ENCODE measurements at places on chromosomes 5 and 9.
A peak's percentile ranks its signal among the peaks of the same experiment; 100 is the strongest.

DNA sequence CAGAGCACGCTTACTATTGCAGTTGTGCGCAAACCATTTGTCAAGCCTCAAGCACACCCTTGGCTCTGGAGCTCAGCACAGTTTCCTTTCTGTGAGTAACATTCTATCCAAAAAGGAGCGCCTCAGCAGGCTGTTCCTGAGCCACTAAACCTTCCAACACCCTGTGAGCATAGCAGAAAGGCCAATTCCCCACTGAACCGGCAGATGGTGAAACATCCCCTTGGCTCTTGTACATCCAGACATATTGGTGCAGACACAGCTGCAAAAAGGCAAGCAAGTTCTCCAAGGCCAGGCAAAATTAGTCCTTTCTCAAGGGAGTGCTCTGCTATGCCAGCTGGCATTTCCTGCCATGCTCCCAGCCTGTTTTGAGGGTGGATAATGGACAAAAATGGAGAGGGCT is 44.1 kb upstream of the CEMIP2 start:
- no peak overlapping the region for H3K27ac ChIP-seq
- H3K4me3 ChIP-seq, result no peak overlapping the region
- H3K36me3 ChIP-seq, result no peaks in the 10 kb centered on the region
- DNase-seq, result no peak
- H3K27me3 ChIP-seq, result no peaks in the 10 kb centered on the region
- no peaks in the 10 kb centered on the region for H3K4me1 ChIP-seq

DNA sequence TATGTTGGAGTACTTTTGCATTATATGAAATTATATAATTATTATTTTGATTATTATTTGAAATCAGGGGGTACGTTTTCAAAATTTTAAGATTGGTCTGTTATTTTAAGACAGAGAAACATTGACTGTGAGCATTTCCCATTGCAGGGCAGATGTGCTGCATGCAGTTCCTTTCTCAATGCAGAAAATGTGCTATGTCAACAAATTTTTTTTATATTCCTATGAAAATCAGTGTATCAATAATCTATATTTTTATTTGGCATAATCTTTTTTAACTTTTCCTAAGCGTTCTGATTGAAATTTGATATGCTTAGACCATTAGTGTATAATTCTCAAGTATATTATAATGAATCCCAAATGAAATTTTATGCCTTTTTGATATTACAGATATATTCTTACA is 41.8 kb upstream of the LRRC70 start:
- no peaks in the 10 kb centered on the region for H3K27me3 ChIP-seq
- no peak overlapping the region for H3K4me3 ChIP-seq
- peaks cover 13% of the 10 kb centered on the region for H3K36me3 ChIP-seq
- H3K27ac ChIP-seq, result no peak overlapping the region
- no peaks in the 10 kb centered on the region for H3K4me1 ChIP-seq

GRCh38 chr9:104987743-104988142 is 59.8 kb upstream of the ABCA1 start:
- H3K27ac ChIP-seq, result no peak overlapping the region
- DNase-seq, result no peak
- peaks cover 33% of the 10 kb centered on the region for H3K4me1 ChIP-seq
- no peaks in the 10 kb centered on the region for H3K36me3 ChIP-seq
- no peak overlapping the region for H3K4me3 ChIP-seq

- no peaks in the 10 kb centered on the region for H3K4me1 ChIP-seq
- H3K4me3 ChIP-seq, result peak overlapping the region; percentile 69
- H3K36me3 ChIP-seq, result no peaks in the 10 kb centered on the region
- peak overlapping the region; percentile 65 for H3K27ac ChIP-seq
Measured at GRCh38 chr9:98193336-98193944, 1.0 kb upstream of the CORO2A start.

DNA sequence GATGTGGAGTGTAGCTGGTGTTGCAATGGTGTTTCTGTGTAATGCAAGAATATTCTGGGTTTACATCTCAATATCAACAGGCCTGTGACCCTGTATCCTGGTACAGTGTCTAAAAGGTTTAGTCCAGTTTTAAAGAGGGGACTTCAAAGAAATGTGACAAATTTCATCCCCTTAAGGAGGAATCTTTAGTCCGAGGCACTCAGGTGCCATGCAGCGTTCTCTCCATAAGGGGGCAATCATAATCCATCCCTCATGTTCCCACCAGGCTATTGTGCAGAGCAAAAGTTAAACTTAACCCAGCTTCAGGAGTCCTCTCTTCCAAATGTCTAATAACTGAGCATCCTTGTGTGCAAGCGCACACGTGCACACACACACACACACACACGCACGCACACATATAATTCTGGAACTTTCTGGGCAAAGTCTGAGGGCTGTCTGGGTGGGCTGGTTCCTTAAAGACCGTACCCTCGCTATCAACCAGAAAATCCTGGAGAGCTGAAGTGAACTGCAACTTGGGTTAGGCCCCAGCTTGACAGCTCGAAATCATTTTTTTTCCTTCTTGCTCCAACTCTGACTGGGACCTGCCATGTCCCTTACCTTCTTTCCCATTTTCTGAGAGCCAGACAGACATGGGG is 46.0 kb downstream of the CRB2 start:
- no peak overlapping the region for H3K4me3 ChIP-seq
- H3K36me3 ChIP-seq, result peaks cover 3% of the 10 kb centered on the region
- no peaks in the 10 kb centered on the region for H3K27me3 ChIP-seq

GRCh38 chr5:163893281-163893680 is 387.9 kb downstream of the MAT2B start:
- H3K4me1 ChIP-seq, result no peaks in the 10 kb centered on the region
- no peak overlapping the region for H3K27ac ChIP-seq
- H3K36me3 ChIP-seq, result no peaks in the 10 kb centered on the region

DNA sequence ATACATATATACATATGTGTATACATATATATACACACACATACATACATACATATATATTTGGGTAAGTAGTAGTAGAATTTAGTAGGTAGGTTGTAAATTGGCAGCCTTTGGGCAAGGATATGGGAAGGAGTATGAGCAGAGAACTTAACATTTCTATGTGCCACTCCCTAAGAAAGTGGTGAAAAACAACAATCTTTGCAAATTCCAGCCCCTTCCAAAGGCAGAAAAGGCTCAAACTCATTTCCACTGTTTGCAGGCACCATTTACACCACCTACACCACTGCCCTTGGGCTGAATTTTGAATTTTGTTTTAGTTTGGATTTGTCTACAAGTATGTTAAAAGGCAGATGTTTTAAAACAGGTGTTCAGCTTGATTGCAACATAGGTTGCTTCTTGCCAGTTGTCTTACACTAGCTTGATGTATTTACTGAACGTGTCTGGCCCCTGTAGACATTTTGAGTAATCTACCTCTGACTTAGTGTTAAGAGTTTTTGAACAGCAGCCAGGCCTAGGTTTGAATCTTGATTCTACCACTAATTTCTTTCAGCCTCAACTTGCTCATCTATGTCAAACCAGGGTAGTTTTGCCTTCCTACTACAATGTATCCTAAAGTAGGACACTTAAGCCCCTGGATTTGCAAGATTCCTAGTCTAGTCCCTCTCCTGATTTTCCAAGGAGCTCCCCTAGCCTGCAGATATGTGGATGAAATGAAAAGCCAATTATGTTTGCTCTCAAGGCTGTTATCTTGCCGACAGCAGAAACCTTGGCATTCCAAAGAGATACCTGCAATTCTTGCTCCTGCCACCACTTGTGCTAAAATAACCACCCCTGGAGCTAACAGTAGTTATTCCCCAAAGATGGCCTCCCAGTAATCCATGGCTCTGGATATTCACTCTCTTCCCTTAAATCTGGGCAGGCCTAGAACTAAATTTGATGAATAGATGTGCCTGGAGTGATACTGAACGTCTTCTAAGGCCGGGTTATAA is 156.2 kb upstream of the SLC44A1 start:
- H3K27me3 ChIP-seq, result no peaks in the 10 kb centered on the region
- DNase-seq, result no peak
- no peaks in the 10 kb centered on the region for H3K4me1 ChIP-seq
- no peaks in the 10 kb centered on the region for H3K36me3 ChIP-seq

DNA sequence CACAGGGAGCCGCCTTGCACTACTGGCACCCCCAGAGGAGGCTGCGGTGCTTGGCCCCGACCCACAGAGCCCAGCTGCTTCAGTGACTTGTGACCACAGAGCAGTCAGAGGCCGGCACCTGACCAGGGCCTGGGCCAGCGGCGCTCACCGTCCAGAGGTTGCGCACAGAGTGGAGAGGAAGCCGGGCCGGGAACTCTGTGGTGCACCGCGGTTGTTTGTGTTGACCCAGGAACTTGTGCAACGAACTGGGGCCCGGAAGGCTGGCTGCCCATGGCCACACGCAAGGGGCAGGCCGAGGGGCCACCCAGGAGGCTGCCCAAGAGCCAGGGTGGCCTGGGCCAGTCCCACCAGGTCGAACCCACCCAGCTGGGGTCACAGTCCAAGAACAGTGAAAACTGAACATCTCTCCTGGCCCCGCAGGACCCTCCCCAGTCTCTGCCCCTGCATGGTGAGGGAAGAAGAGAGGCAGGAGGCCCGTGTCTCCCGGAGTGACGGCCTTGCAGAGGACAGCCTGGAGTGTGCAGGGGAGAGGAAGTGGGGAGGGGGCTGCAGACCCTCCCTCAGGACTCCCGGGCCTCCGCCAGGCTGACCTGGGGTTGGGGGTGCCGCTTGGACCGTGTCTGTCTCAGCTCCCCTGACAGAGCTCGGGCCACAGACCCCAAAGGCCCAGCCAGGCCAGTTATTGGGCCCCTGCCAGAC is 42.8 kb upstream of the EGFL7 start:
- H3K27me3 ChIP-seq, result no peaks in the 10 kb centered on the region
- no peak overlapping the region for H3K4me3 ChIP-seq
- DNase-seq, result no peak
- H3K27ac ChIP-seq, result peak overlapping the region; percentile 8
- H3K4me1 ChIP-seq, result peaks cover 76% of the 10 kb centered on the region

GRCh38 chr5:115369430-115370144 is 73.1 kb upstream of the CCDC112 start:
- H3K27ac ChIP-seq, result no peak overlapping the region
- H3K36me3 ChIP-seq, result no peaks in the 10 kb centered on the region

GRCh38 chr5:164597293-164597900 is 1092.0 kb downstream of the MAT2B start:
- no peak for DNase-seq
- no peaks in the 10 kb centered on the region for H3K4me1 ChIP-seq
- no peaks in the 10 kb centered on the region for H3K27me3 ChIP-seq
- no peaks in the 10 kb centered on the region for H3K36me3 ChIP-seq
- H3K4me3 ChIP-seq, result no peak overlapping the region

DNA sequence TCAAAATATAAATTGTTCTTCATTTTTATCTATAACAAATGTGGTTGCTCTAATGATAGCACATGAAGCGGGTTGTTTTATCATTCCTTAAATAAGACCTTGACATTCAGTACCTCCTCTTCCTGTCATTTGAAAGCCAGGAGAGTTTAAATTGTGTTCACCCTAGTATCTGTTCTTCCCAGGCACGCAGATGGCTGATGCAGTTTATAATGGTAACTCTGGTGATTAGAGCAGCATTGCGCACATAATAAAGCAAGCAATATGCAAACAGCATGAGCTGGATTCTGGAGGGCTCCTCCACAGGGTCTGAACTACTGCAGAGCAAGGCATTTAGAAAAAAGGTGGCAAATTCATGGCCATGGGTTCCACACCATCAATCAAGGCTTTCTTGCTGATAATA is 307.8 kb downstream of the ENC1 start:
- H3K27me3 ChIP-seq, result no peaks in the 10 kb centered on the region
- no peak overlapping the region for H3K27ac ChIP-seq
- no peak for DNase-seq
- H3K4me1 ChIP-seq, result no peaks in the 10 kb centered on the region
- no peaks in the 10 kb centered on the region for H3K36me3 ChIP-seq

- no peak overlapping the region for H3K27ac ChIP-seq
- no peak overlapping the region for H3K4me3 ChIP-seq
- H3K36me3 ChIP-seq, result no peaks in the 10 kb centered on the region
- no peaks in the 10 kb centered on the region for H3K27me3 ChIP-seq
- DNase-seq, result no peak
- H3K4me1 ChIP-seq, result peaks cover 11% of the 10 kb centered on the region
Measured at GRCh38 chr9:5389109-5389732, 48.5 kb downstream of the PLGRKT start.

DNA sequence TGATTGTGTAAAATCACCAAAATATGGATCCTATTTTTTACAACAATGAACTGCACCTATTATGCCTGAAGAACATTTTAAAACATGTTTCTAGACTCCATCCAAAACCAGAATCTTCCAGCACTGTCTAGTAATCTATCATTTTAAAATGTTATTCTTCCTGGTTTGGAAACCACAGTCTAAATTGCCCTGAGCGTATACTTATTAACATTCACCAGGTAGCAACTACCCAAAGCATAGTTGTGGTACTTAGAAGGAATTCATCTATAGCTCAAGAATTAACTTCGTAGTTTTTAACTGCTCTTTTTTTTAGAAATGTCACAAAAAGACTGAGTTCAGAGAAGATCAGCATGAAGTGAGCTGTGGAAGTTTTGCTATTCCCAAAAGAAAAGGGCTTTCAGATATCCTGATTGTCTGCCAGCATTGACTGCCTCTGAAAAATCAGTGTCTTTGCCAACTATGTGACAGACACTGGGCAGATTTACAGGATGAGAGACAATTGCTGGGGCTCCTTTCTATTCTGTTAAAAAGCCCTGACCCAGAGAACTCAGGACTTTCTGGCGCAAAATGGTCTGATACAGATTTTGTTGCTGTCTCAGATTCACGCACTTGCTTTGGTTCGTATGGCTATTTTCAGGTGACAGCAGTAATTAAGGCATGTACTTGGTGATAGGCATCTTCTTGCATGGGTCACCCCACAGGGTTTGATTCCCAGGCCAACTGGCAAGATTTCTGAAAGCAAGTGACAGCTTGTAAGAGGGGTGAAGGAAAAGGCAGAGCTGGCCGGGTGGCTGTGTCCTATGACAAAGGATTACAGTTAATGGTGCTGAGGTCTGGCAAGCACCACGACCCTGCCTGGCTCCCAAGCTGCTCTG is 152.5 kb upstream of the RAI14 start:
- no peak for DNase-seq
- H3K27me3 ChIP-seq, result no peaks in the 10 kb centered on the region
- peak overlapping the region; percentile 74 for H3K27ac ChIP-seq
- no peaks in the 10 kb centered on the region for H3K36me3 ChIP-seq

- no peaks in the 10 kb centered on the region for H3K36me3 ChIP-seq
- no peak for DNase-seq
- H3K4me1 ChIP-seq, result peaks cover 4% of the 10 kb centered on the region
- H3K27me3 ChIP-seq, result no peaks in the 10 kb centered on the region
- H3K4me3 ChIP-seq, result no peak overlapping the region
- no peak overlapping the region for H3K27ac ChIP-seq
Measured at GRCh38 chr9:81028504-81028903, 660.8 kb downstream of the TLE1 start.

GRCh38 chr5:168877132-168877892 is 298.1 kb upstream of the PANK3 start:
- no peaks in the 10 kb centered on the region for H3K27me3 ChIP-seq
- H3K27ac ChIP-seq, result no peak overlapping the region
- H3K4me1 ChIP-seq, result no peaks in the 10 kb centered on the region

DNA sequence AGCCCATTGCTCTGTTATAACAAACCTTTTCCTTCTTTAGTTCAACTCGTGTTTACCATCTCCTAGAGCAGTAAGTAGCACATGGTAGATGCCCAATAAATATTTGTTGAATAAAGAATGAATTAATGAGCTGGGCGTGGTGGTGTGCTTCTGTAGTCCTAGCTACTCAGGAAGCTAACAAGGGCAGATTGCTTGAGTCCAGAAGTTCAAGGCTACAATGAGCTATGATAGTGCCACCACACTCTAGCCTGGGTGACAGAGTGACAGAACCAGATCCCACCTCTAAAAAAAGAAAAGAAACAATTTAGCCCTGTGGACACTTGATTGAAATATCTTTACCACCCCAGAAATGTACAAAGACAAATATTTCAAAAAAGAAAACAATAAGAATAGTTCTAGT is 14.6 kb upstream of the PAM start:
- H3K27me3 ChIP-seq, result no peaks in the 10 kb centered on the region
- no peak overlapping the region for H3K27ac ChIP-seq
- no peaks in the 10 kb centered on the region for H3K36me3 ChIP-seq
